T-cell (primary cell): ENCODE measurements at places on chromosomes 2 and 18. TPM values are rescaled to one million over a fixed set of nuclear protein-coding genes. Genes with fewer than 3 reads are reported as not detected.

LIPG gene
- not detected for total RNA-seq

SP140 gene
- total RNA-seq = 68.0 TPM

NCKAP1 gene
- total RNA-seq = 7.6 TPM

GAL3ST2 gene
- not detected for total RNA-seq

ADGRF3 gene
- 2.1 TPM for total RNA-seq

MDH1B gene
- 0.33 TPM for total RNA-seq

TEX44 gene
- not detected for total RNA-seq

LRRTM1 gene
- total RNA-seq = not detected

GALR1 gene
- not detected for total RNA-seq

TPO gene
- not detected for total RNA-seq

SH3BP4 gene
- total RNA-seq = 0.50 TPM

MC4R gene
- total RNA-seq = not detected

DES gene
- total RNA-seq = 1.3 TPM
